ENCODE measurements at places on chromosomes 3 and 15. TPM values are rescaled to one million over a fixed set of nuclear protein-coding genes. Genes with fewer than 3 reads are reported as not detected.

Gene RETNLB
- not detected for total RNA-seq

DNA sequence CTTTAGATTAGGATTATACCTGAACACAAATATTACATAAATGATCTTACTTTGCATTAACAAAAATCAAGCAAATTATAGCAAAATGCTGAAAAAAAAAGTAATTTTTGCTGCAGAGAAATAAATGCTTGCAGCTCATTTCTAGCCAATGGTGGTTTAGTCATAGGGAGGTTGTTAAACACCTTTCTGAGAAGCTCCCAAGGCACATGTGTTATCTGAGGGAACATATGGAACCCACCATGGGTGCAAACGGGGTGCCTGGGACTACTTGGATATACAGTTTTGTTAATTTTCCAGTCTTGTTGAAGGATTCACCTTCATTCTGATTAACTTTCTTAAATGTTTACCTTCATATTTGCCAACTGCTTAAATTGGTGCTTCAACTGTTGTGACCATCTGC lies 8.9 kb upstream of the RAMAC start:
- H3K27ac ChIP-seq: no peak overlapping the region
- H3K36me3 ChIP-seq: no peaks in the 10 kb centered on the region
- H3K4me1 ChIP-seq: no peaks in the 10 kb centered on the region

- no peak overlapping the region for H3K4me3 ChIP-seq
- no peaks in the 10 kb centered on the region for H3K27me3 ChIP-seq
- DNase-seq: no peak
- no peaks in the 10 kb centered on the region for H3K36me3 ChIP-seq
Measured at GRCh38 chr15:80620141-80620540, 75.0 kb upstream of the ABHD17C start.

Gene MAGEL2
- 0.15 TPM for total RNA-seq

Gene PLA2G4E
- not detected for total RNA-seq

DNA sequence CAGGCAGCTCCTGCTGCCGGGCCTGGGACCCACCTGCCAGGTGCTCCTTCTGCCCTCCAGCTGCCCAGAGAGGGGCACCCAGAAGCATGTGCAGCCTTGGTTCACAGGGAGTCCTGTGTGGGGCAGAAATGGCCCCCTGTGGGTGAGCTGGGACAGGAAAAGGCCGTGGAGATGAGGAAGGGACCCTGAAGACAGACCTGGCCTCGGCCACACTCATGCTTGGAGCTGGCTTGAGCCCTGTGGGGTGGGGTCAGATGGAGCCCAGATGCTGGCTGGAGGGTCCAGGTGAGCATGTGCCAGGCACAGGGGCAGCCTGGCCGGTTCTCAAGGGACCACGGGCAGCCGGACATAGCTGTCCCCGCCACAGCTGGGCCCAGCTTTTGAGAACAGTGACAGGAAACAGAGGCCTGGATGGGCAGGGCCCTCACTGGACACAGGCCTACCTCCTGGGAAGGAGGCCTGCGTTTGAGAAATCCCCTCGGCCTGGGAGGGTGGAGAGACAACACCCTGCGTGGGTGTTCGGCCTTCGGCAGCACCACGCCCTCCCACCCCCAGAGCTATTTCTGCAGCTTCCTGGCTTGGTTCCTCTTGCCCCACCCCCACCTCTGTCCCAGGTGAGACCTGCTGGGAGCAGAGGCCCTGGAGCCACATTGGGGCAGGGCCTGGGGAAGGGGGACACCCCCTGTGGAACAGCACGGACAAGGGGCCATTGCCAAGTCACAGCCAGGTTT lies 132.6 kb upstream of the MEF2A start:
- no peak overlapping the region for H3K27ac ChIP-seq
- no peak for DNase-seq
- H3K36me3 ChIP-seq: no peaks in the 10 kb centered on the region
- H3K4me3 ChIP-seq: no peak overlapping the region

DNA sequence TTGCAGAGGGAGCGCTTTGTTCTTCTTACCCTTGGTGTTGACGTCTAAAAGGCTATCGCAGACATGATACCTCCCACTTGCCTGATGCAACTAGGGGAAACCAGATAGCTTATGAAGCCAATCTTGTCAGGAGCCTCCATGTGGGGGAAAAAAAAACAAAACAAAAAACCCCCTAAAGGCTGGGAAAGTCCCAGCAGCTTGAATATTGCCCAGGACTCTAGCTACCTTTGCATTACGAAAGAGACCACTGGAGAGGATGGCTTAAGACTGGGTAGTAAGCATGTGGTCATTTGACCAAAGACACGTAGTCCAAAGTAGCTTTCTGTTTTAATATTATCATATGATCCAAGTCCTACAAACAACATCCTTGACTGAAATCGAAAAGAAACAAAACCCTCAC lies 120.7 kb upstream of the WNT5A start:
- H3K27ac ChIP-seq: no peak overlapping the region
- H3K27me3 ChIP-seq: no peaks in the 10 kb centered on the region
- H3K4me3 ChIP-seq: no peak overlapping the region
- H3K36me3 ChIP-seq: no peaks in the 10 kb centered on the region
- no peaks in the 10 kb centered on the region for H3K4me1 ChIP-seq
- no peak for DNase-seq

DNA sequence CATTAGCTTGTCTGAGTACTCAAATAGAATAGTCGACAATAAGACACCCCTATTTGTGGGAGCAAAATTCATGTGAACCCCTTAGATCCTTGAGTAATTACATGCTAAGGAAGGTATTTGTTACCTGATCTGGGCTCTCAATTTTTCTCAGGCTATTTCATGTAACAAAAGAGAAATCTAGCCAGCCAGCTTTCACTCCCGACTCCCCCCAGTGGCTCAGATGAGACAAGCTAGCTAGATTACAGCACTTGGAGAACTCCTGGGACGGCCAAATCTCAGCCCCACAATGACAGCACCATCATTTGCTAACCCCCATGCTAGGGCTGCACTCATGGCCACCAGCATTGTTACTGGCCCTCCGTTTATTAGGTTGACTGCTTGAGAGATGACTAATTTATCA lies 41.3 kb downstream of the GLDN start:
- H3K4me1 ChIP-seq: no peaks in the 10 kb centered on the region
- H3K4me3 ChIP-seq: no peak overlapping the region
- DNase-seq: no peak
- H3K36me3 ChIP-seq: no peaks in the 10 kb centered on the region
- H3K27ac ChIP-seq: no peak overlapping the region
- H3K27me3 ChIP-seq: peaks cover 4% of the 10 kb centered on the region

GRCh38 chr3:11601446-11602238 lies 42.1 kb downstream of the VGLL4 start:
- H3K4me1 ChIP-seq: peaks cover 7% of the 10 kb centered on the region
- DNase-seq: peak; percentile 48
- no peaks in the 10 kb centered on the region for H3K27me3 ChIP-seq
- peak overlapping the region; percentile 89 for H3K27ac ChIP-seq
- H3K36me3 ChIP-seq: no peaks in the 10 kb centered on the region
- H3K4me3 ChIP-seq: peak overlapping the region; percentile 34

Gene TRH
- total RNA-seq: not detected

DNA sequence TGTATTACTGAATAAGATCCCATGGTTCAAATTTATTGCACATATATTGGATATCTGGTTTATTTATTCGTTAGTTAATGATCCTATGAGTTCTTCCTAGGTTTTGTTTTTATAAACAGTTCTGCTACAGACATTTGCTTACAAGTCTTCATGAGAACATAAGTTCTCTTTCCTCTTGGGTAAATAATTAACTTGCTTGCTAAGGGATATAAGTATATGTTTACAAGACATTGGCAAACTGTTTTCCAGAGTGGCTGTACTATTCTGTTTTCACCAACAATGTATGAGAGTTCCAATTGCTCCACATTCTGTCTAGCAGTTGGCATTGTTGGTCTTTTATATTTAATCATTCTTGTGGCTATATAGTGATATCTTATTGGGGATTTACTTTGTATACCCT lies 341.8 kb upstream of the GBE1 start:
- no peaks in the 10 kb centered on the region for H3K27me3 ChIP-seq
- H3K4me1 ChIP-seq: no peaks in the 10 kb centered on the region
- no peaks in the 10 kb centered on the region for H3K36me3 ChIP-seq
- DNase-seq: no peak
- H3K27ac ChIP-seq: no peak overlapping the region
- H3K4me3 ChIP-seq: no peak overlapping the region

Gene CCR3
- total RNA-seq: not detected

Gene MESP2
- total RNA-seq: not detected

GRCh38 chr15:69606144-69606543 lies 153.5 kb downstream of the RPLP1 start:
- H3K36me3 ChIP-seq: no peaks in the 10 kb centered on the region
- H3K27me3 ChIP-seq: no peaks in the 10 kb centered on the region
- H3K4me3 ChIP-seq: no peak overlapping the region
- no peak for DNase-seq
- H3K4me1 ChIP-seq: no peaks in the 10 kb centered on the region

- no peak for DNase-seq
- H3K27ac ChIP-seq: no peak overlapping the region
- H3K36me3 ChIP-seq: no peaks in the 10 kb centered on the region
- H3K4me1 ChIP-seq: no peaks in the 10 kb centered on the region
Measured at GRCh38 chr3:196238612-196239560, 22.6 kb downstream of the SLC51A start.

Gene AADACL2
- total RNA-seq: 0.16 TPM

GRCh38 chr3:37832480-37832879 lies 29.2 kb upstream of the CTDSPL start:
- DNase-seq: no peak
- no peak overlapping the region for H3K4me3 ChIP-seq
- no peaks in the 10 kb centered on the region for H3K4me1 ChIP-seq

Data from breast epithelium (tissue), 4 donors.